ENCODE measurements at places on chromosomes 4 and X. TPM values are rescaled to one million over a fixed set of nuclear protein-coding genes. Genes with fewer than 3 reads are reported as not detected.

GRCh38 chr4:98627531-98628257 is 30.7 kb downstream of the TSPAN5 start:
- DNase-seq: no peak

- DNase-seq: no peak
Measured at GRCh38 chrX:31130457-31131220, 58.8 kb upstream of the FTHL17 start.

DNA sequence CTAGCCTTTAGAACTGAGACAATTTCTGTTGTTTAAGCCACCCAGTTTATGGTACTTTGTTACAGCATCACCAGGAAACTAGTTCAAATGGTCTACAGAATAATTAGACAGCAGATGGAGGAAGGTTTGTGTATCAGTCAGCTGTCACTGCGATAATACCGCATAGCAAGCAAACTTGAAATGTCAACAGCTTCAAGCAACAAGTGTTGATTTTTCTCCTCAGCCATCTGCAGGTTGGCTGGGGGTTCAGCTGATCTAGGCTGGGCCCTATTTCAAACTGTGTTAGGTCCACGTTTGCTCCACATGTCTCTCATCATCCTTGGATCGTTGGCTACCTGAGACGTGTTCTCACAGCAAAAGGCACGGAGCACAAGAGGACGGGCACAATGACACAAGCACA is 19.2 kb upstream of the PHEX start:
- no peak for DNase-seq

GPRASP3 gene
- polyA plus RNA-seq: 3.0 TPM
